Activated T-cell treated with anti-CD3 and anti-CD28 coated beads, Interleukin-2, amount 50 U/mL, for 48 hours (primary cell): ENCODE measurements at places on chromosomes 2 and 18.

DNA sequence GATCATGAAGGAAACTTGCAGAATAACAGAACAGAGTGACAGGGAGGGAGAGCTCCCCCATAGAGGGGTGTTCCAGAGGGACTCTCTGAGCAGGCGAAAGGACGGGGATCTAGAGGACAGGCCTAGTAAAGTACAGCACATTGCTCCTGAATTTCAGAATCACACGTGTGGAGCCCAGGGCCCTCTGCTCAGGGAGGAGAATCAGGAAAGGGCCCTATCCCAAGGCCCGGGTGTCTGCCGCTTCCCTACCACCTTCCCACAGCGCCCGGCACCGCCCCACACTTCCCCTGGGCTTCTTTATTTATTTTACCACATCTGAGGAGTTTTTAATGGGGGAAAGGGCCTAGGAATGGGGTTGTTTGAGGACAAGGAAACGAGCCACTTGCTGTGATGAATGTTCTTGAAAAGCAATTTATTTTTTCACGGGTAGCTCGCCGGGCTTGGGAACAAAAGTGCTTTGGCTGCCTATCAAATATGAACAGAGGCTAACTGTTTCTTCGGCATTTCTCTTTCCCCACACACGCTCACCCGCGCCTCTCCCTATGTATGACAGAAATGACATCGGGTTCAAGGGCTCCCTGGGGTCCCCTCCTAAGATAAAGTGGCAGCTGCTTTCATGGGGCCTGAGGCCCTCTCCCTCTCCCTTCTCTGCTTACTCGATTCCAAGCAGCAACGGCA lies 79.3 kb upstream of the GLI2 start:
- no peak for DNase-seq

GRCh38 chr2:75287624-75288316 lies 88.5 kb upstream of the TACR1 start:
- DNase-seq: no peak

DNA sequence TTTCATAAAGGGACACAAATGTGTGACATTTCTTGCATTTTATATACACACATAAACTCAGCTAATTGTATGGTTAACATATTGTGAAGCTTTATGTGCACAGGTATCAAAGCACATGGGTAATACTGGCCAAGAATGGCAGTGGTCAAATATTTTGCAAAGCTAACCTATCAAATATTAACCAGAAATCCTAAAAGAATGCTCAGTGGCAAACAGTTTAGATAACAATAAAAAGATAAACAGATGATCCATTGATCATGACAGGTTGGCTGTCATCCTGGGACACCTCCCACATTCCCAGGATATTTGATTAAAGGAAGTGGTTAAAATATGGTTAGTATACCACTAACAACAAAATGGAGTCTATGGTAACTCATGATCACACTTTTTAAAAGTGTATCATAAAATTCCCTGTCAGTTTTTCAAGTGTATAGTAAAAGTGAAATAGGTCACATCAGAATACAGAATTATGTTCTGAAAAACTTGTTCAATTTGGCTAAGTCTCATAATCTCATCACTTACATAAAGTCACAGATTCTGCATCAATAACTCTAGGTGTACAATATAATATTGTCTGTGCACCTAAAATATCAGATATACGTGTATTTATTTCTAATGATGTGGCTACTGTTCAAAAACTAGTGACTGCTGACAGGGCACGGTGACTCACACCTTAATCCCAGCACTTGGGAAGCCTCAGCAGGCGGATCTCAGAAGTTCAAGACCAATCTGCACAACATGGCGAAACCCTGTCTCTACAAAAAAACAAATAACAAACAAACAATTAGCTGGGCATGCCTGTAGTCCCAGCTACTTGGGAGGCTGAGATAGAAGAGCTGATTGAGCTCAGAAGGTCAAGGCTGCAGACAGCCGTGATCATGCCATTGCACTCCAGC lies 48.9 kb downstream of the CDH2 start:
- no peak for DNase-seq

GRCh38 chr2:23286031-23286757 lies 98.8 kb upstream of the KLHL29 start:
- no peak for DNase-seq

DNA sequence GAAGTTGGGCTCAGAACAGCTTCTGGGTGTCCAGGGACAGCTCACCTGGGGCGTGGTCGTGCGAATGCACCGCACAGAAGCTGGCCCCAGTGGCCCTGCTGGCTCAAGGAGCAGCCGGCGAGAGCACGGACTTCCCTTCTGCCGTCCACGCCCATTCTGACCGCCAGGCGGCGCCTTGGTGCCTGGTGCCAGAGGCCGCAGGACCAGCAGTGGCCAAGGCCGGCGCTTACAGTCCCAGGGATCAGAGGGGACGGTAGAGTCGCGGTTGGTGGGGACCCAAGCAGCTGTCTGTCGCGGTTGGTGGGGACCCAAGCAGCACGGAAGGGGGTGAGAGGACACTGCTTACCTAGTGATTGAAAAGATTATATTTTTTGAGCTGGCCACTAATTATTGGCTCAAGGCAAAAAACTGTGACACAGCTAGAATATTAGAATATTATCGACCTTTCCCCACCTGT lies 25.7 kb downstream of the NPPC start:
- peak; percentile 84 for DNase-seq

GRCh38 chr2:198595721-198596120 lies 791.3 kb downstream of the PLCL1 start:
- DNase-seq: no peak

- DNase-seq: no peak
Observed at GRCh38 chr2:119710281-119710680, 31.3 kb downstream of the TMEM177 start.

GRCh38 chr2:43616967-43617680 lies 19.9 kb upstream of the PLEKHH2 start:
- no peak for DNase-seq

DNA sequence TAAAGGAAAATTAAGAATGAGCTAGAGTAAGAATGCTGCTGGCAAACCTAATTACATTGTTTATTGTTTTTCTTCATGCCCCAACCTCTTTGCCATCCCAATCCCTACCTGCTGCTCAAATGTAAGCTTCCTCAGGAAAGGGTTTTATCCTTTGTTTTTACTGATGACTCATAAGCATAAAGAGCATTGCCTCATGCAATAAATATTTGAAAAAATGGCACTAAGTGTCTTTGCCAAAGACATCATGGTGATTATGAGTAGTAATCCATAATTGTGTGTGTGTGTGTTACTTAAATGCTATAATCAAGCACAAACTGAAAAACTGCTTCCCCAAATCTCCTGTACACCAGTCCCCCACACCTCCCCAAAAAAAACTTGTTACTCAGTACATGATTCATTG lies 53.4 kb downstream of the DNER start:
- DNase-seq: no peak
